ENCODE measurements at places on chromosomes 11 and 22. TPM values are rescaled to one million over a fixed set of nuclear protein-coding genes. Genes with fewer than 3 reads are reported as not detected.

The CCDC116 gene
- total RNA-seq, result 0.36 TPM

The ZNF70 gene
- 6.5 TPM for total RNA-seq

The CNIH2 gene
- total RNA-seq, result under 0.01 TPM

The CASTOR1 gene
- total RNA-seq, result 5.8 TPM

The PHF21B gene
- not detected for total RNA-seq

The OMP gene
- total RNA-seq, result not detected

The MMP7 gene
- not detected for total RNA-seq

The PRR33 gene
- not detected for total RNA-seq

The PLEKHB1 gene
- total RNA-seq, result 0.36 TPM

The GGTLC3 gene
- total RNA-seq, result not detected

The OSBPL5 gene
- total RNA-seq, result 49.9 TPM

The TRIM49D1 gene
- total RNA-seq, result not detected

The PLEKHA7 gene
- total RNA-seq, result 1.1 TPM

The SMIM35 gene
- not detected for total RNA-seq

The SNX19 gene
- 124 TPM for total RNA-seq
